ENCODE measurements at places on chromosomes 7 and 10. TPM values are rescaled to one million over a fixed set of nuclear protein-coding genes. Genes with fewer than 3 reads are reported as not detected.

- DNase-seq = no peak
These were observed 1079.0 kb downstream of the KCNMA1 start for GRCh38 chr10:76558586-76558985.

- no peak for DNase-seq
These were observed 386.7 kb upstream of the LRRN3 start for GRCh38 chr7:110704225-110704624.

DNA sequence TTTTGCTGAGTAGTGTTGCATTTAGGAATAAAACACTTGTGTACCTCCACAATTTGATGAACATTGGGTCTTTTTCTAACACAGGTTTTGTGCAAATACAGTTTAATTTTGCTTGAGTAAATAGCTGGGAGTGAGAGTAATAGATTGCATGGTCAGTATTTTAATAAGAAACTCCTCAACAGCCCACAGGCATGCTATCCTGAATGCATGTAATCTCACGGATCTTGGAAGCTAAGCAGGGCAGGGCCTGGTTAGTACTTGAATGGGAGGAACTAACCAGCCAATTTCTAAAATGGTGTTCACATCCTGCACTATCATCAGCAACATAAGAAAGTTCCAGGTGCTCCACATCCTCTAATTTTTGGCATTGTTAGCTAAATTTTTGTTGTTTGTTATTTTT lies 685.4 kb upstream of the MBL2 start:
- DNase-seq = no peak

DNA sequence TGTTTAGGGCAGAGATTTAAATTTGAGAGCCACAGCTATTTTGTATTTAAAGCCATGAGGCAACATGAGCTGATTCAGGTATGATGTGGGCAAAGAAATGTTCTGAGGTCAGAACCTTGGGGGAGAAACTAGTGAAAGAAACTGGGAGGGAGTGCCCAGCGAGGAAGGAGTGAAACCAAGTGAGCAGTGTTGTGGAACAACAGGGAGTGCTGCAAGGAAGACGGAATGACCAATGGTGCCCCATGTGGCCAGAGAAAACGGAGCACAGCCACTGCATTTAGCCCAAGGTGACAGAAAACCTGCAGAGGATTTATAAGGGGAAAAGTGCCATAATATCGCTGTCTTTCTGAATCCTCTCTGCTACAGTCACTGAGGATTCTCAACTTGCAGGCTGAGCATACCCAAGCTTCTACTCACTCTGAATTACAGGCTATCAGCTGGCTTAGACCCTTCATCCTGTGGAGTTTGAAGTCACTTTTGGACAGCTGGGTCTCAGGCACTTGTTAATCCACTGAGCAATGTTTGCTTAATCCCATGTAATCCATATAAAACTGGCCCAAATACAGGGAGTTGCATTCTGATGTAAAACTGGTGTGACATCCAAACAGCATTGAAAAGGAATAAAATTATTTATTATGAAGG lies 777.3 kb downstream of the CCSER2 start:
- peak; percentile 10 for DNase-seq

DNA sequence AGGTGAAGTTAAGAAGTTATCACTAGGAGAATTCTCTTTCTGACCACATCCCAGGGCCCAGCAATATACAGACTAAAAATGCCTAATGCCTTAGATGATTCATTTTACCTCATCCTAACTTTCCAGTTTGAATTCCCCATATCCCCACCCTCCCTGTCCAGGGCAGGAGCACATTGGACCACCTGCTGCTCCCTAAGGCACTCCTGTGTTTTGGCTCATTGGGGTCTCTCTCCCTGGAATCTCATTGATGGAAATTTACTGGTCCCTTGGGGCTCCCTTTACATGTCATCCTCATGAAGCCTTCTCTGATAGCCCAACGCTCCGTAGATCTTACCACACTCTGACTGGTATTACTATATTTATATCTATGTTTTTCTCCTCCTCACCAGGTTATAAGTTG lies 2.7 kb downstream of the IL2RA start:
- DNase-seq = no peak

- no peak for DNase-seq
These were observed 2.0 kb downstream of the ARL4A start for GRCh38 chr7:12689451-12689850.

DNA sequence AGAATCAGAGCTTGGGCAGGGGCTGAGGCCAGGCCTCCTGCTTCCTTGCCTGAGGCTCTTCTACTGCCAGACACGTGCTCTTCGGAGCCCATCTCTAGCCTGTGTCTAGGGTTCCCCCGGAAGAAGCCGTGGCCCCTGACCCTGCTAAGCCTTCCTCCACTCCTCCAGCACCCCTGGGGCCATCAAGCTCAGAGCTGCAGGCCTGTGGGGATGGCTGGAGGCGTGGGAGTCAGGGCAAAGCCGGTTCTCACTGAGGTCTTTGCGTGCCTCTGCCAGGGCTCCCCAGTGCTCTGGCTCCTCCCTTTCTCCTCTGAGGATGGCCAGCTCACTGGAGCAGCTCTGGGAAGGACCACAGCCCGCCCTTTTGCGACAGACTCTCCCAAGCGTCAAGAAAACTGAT lies 34.4 kb downstream of the GHRHR start:
- no peak for DNase-seq

DNA sequence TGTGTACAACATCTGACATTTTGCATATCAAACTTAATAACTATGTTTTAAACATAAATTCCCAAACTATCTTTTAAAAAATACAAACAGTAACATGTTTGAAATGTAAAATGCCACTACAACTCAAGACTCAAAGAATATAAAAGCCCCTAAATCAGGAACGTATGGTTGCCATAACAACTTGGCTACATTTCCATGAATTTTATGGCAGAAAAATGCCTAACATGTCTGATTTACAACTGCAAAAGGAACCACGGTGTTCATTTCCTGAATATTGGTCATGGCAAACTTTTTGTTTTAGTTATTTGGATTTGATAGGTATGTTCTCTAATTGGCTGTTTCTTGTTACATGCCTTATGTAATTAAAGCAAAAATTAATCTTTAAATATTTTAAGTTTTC lies 2.0 kb downstream of the SOSTDC1 start:
- DNase-seq = no peak

DNA sequence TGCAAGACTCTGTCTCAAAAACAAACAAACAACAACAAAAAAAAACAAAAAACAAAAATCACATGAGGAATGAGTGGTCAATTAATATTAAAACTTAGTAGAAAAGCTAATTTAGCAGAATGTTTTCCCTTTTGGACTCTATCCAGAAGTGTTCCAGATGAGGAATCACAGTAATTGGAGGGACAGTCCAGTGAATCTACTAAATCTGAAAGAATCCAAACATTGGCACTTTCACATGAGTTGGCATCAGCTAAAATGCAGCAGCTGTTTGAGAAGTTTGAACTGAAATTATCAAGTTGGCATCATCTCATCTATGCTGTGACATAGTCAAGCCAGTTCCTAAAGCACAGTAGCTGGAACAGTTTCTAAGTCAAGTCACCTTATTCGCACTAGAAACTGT lies 367.8 kb downstream of the PPP1R3A start:
- no peak for DNase-seq

DNA sequence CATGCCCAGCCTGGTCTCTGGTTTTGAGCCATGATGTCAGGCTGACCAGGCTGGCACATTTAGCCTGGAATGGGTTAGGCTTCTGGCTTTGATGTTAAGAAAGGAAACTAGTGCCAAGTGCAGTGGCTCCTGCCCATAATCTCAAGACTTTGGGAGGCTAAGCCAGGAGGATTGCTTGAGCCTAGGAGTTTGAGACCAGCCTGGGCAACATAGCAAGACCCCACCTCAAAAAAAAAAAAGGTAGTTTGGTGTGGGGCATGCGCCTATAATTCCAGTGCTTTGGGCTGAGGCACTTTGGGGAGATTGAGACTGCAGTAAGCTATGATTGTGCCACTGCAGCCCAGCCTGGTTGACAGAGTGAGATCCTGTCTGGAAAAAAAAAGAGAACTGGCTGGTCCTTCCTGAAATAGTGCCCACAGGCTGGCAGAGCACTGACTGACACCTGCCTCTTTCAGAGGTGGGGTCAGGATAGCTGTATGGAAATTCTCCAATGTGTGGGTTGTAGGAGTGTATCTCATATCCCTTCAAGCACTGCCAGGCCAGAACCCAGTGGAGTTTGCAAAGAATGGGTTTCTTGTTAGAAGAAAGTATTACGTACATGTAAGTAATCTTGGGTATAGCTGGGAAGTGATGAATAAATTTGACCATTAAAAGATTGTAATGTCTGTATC lies 61.3 kb downstream of the KAT6B start:
- DNase-seq = no peak

DNA sequence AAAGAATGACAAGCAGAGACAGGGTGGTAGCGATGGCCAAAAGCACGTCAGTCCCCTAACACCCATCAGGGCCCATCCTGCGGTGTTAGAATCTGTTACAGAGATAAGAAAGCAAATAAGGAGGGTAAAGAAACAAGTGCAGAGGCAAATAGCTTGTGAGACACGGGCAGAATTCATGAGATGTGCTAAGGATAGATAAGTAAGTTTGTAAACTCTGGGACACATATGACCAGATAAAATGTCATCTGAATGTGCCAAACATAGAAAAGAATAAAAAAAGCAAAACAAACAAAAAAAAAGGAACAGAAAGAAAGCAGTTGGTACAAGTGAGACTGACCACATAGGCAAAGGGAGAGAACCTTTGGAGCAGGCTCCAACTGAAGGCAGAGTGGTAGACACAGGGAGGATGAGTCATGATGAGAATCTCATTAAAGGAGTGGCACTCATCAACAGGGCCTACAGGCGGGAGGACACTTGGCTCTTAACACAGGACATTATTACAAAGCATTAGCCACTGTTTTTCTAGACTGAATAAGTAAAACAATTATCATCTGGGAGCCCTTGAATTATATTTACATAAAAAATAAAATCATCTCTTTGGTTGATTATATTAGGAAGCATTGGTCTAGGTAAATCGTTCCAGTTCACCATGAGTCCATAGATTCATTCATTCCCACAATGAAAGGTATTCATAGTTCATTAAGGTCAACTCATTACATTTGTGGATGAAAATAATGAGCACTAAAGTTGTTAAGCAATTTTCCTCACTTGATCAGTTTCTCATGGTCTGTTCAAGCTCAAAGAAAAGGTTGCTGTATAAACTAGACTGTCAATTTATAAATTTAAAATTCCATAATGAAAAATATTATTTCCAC lies 21.5 kb upstream of the EPHB6 start:
- no peak for DNase-seq

DNA sequence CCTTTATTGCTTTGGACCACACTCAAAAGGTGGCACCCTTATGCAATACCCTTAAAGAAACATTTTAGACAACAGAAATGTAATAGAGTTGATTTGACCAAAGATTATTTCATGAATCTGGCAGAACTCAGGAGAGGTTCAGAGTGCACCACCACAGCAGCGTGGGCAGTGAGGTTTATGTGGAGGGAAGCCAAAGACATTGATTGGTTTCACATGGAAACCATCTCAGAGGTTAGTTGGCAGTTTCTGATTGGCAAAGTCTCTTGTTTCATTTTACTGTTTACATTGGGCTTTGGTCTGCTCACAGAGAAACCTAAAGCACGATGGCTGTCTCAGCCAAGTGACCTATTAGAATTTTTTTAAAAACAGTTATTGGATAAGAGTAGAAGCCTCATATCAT lies 101.3 kb downstream of the SDHAF3 start:
- DNase-seq = no peak

GRCh38 chr7:127850195-127850594 lies 181.0 kb downstream of the LRRC4 start:
- DNase-seq = no peak

- DNase-seq = no peak
These were observed 214.8 kb upstream of the MAGI2 start for GRCh38 chr7:79668292-79668691.

DNA sequence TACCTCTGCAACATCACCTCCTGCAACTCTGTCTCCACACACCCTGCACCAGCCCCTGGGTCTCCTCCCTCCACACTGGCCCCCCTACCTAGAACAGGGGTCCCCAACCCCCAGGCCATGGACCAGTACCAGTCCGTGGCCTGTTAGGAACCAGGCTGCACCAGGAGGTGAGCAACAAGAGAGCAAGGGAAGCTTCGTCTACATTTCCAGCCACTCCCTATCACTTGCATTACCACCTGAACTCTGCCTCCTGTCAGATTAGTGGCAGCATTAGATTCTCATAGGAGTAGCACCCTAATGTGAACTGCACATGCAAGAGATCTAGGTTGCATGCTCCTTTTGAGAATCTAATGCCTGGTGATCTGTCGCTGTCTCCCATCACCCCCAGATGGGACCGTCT lies 108.8 kb upstream of the WDR11 start:
- DNase-seq = no peak

GRCh38 chr7:27955596-27955995 lies 215.6 kb downstream of the TAX1BP1 start:
- DNase-seq = no peak

DNA sequence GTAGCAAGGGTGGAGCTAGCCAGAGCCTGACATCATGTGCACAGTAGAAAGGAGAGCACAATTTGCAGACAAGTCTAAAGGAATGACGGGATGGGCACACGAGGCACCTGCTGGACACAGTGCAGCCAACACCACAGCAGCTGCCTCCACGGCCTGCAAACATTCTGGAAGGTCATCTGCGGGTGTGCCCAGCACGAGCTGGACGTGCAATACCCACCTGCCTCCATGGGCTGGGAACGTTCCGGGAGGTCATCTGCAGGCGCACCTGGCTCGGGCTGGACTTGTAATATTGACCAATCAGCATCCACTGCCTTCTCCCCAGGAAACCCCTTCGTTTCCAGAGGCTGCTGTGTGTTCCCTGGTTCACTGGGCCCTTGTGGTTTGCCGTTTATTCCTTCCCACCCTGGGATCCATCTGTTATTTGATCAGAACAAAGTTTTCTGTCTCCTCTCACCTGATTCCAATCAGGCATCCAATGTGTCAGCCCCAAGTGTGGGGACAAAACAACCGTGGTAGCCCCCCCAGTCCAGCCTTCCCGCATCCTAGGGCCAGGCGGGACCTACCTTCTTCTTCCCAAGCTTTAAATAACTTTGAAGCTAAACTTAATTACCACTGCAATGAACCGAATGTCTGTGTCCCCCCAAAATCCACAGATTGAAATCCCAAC lies 243.4 kb upstream of the PPP2R2D start:
- DNase-seq = no peak

DNA sequence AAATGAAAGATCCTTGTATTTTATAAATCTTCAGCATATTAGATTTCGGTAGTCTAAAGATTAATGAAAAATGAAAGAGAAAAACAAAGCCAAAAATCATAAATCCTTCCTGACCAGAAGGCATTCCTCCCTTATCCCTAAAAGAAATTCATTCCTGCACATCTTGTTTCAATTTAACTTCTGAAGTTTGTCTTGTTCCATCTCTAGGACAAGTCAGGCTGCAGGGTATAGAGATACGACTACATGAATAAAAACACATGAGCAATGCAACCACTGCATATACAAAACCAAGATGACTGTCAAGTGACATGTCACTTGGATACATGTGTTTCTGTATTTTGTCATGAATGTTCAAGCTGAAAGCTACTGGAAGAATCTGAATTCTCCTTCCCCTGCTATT lies 214.9 kb downstream of the JAZF1 start:
- no peak for DNase-seq

Gene OR2F1
- not detected for total RNA-seq

Gene SKIDA1
- total RNA-seq = 5.9 TPM

Gene SFTPD
- total RNA-seq = 0.31 TPM

Gene ITGB8
- 0.69 TPM for total RNA-seq

Gene EN2
- total RNA-seq = 2.1 TPM

Gene CARD11
- 3.9 TPM for total RNA-seq

Gene SLC13A1
- not detected for total RNA-seq

Data from endothelial cell (in vitro differentiated cells).